Erythroblast (primary cell): ENCODE measurements at places on chromosomes 13 and 19.

- DNase-seq, result no peak
Observed at GRCh38 chr19:58364146-58364545, 1.6 kb upstream of the ZNF497 start.

DNA sequence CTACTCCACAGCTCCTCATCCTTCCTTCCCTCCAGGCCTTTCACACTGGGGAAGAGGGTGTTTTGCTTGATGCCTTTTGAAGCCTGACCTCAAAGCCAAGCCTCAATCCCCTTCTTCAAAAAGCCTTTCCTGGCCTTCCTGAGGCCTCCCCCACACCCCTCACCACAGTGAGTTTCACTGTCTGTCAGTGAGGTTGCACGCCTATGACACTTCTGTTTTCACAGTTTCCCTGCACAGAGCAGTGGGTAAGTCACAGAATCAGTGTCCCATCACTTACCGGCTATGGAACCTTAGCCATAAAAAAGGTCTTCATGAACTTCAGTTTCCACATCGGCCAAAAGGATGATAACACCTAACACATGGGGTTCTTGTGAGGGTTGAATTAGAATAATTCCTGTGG, 371.4 kb downstream of the UQCRFS1 start:
- DNase-seq, result no peak

GRCh38 chr19:24071078-24071477, 15.9 kb upstream of the ZNF254 start:
- DNase-seq, result no peak

DNA sequence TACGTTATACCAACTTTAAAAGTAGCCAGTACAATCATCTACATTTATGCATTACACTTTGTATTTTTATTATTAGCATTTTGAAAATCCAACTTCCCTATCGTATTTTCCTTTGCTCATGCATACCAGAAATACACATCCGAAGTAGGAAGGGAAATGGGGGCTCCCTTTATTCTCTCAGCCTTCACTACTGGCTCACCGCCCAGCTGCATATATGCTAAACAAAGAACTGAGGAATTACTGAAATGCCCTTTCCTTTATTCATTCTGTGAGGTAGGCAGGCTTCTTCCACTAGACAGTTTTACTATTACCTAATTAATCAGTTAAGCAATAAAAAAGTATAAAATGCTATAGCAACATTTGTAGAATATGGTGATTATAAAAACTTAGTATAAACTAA, 291.6 kb downstream of the KLF12 start:
- DNase-seq, result no peak

GRCh38 chr13:100836711-100837110, 162.1 kb upstream of the TMTC4 start:
- no peak for DNase-seq

DNA sequence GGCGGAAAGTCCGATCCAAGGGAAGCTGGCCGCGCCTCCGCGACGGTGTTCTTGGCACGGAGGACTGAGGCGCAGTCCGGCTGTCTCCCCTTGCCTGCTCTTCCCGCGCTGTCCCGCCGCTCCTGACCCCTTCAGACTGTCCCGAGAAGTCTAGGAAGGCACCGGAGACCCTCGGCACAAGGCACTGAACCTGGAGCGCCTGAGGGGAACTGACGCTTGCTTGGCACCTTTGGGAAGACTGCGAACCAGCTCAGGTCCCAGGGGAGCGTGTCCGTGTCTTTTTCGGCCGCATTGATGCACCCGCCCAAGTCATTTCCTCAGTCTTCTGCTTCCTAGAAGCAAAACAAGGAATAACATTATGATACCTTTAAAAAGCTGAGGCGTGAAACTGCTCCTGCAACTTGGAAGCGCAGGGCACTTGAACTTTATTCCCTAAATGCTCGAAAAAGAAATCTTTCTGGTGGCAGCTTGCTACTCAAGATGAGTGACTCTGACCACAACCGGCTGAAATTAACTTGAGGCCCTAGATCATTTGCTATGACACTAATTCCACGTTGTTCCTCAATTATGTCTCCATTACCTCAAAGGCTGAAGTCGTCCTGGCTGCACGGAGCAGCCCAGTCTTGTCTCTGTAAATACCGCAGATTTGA, 735 bp upstream of the FLT1 start:
- no peak for DNase-seq

DNA sequence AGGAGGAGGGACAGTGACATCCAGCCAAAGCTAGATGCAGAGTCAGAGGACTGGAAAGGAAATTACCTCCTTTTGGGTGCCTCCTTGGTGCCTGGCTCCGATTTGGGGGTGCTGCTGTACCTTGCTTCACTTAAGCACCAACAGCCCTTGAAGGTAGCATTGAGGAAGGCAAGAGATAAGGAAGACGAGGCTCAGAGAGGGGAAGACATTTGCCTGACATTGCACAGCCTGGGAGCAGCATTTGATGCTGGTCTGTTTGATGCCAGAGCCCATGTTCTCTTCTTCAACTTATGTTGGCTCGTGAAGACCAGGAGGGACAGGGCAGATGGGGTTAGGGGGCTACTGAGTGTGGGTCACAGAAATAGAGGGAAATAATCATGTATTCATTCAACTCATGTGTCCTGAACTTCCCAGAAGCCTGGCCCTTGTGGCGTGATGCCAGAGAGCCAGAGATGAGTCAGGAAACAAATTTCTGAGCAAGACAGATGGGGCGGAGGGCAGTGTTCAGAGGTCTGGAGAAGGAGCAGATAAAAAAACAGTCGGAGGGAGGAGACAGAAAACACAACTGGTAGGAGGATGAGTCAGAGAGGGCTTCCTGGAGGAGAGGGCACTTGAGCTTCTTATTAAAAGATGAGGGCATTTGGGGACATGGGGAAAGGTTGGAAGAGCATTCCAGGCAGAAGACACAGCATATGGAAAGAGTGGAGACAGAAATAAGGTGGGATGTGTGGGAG, 3.0 kb upstream of the C19orf81 start:
- no peak for DNase-seq

DNA sequence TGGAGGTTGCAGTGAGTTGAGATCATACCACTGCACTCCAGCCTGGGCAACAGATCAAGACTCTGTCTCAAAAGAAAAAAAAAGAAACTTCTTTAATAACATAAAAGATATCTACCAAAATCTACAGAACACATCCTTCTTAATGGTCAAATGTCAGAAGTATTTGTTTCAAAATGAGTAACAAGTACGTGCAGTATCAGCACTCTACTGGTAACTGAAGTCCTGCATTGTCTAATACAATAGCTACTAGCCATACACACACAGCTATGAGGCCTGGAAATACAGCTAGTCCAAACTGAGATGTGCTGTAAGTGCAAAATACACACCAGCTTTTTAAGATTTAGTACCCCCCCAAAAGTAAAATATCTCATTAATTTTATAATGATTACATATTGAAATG, 88.1 kb downstream of the TSC22D1 start:
- no peak for DNase-seq

GRCh38 chr19:741506-742131, 9.3 kb upstream of the MISP start:
- DNase-seq, result peak; percentile 66

GRCh38 chr13:76239031-76239680, 603.0 kb downstream of the LMO7 start:
- DNase-seq, result no peak

DNA sequence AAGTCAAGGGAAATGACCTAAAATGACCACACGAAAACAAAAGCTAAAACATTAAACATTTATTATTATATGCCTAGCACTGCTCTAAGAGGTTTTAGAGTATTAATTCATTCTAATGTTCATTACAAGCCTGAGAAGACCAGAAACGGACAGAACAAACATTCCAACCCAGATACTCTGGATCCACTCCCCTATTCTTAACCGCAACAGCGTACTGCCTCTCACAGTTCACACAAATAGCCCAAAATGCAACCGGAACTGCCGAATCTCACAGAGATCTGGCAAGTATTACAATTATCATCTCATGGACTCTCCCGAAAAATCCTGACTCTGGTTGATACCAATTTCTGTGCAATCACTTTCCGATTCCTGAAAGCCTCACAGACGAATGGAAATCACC, 1.4 kb downstream of the ZNF780B start:
- DNase-seq, result no peak

DNA sequence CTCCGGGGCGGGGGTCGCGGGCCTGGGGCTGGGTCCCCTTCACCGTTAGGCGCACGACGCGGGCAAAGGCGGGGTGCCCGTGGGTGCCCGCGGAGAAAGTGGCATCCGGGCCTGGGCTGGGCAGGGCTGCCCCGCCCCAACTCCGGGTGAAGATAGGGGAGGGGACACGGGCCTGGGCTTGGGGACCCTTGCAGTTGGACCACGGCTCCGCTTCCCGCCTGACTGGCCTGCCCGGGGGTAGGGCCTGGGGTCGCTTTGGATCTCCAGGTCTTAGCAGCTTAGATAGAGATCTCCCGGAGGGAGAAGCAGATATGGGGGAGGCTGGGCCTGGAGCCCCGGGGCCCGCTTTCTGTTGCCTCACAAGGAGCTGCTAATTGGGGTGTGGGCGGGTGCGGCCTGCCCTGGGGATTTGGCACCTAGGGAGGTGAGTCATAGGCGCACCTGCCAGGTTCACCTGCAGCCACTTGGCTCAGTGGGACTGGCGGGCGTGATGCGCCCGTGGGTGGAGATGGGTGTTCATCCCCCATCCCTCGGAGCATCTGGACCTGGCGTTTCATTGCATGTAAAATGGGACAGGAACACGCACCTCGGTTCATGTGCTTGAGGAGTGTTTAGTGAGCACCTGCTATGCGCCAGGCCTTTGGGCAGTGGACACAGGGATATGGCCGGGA, 585 bp downstream of the MAP1S start:
- DNase-seq, result no peak

GRCh38 chr13:111115965-111116521, 933 bp downstream of the ARHGEF7 start:
- no peak for DNase-seq

DNA sequence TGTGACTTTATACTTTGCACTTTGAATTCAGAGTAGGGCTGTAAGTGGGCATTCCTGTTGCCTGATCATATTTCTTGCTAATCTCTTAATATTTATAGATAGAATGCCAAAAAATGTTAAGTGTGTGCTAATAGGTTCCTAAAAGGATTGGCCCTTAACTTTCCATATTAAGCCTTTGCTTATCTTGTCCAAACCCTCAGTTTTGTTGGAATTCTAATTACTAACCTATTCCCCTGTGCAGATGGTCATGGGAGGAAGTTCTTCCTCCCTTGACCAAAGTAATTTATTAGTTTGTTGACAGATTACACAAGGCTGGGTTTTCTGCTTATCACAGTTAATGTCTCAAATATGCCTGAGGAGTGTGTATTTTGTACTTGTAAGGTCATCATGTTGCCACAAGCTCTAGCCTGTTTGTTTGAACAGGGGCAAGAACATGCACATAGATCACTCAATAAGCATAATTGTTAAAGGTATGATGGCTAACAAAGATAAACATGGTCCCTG, 541.1 kb upstream of the SPRY2 start:
- DNase-seq, result no peak

- no peak for DNase-seq
Observed at GRCh38 chr13:38415233-38415632, 65.6 kb downstream of the UFM1 start.

DNA sequence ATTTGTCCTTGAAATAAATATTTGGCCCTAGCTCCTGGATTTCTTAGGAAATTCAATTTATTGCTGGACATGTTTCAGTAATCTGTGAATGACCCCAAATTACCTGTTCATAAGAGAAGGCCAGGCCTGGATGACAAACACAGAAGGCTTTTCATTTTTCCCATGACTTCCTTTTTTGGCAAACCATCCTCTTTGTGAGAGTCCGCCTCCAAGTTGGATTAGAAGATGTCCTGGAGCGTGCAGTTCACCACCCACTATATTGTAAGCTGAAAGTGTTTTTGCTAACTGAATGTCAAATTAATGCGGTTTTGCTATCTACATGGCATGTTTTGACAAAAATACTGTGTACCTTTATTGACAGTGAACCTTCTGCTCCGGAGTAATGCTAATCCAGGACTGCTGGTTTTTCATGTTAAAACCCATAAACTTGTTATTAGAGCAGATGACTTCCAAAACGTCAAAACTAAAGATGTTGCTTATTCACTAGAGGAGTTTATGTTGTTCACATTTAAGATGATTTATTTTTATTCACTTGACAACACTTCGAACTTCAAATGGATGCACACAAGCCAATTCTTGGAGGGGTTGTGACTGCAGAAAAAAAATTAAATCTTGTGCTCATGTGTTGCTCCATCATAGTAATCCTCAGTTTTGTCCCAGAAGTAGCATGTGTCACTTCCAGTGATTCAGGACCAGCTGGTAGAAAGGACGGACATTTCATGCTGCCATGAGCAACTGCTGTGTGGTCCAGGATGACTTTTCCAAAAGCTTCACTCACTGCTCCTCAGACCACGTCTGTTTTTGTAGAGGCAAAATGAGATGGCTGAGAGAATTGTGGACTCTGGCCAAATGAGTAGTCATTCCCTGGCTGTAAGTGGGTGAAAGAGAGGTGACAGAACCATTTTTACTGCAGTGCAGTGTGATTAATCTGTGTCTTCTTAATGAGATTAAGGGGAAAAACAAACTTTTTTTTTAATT, 71.0 kb downstream of the ITGBL1 start:
- peak; percentile 11 for DNase-seq

- DNase-seq, result no peak
Observed at GRCh38 chr13:43959291-43959690, 79.6 kb downstream of the LACC1 start.

DNA sequence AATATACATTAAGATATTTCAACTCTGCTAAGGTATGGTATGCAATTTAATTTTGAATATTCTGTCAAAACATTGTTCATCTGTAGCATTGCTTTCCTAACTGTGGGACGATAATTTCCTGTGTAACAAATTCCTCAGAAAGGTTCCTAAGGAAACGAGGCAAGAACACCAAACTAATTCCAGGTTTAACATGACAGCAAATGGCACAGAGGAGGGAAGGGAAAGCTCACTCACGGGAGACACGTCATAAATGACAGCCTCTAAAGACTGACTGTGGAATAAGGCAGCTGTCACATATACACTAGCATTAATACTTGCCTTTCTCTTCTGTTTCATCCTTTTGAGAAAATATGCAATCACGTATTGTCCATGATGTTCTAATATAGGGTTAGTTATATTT, 380.6 kb downstream of the LIG4 start:
- DNase-seq, result no peak

DNA sequence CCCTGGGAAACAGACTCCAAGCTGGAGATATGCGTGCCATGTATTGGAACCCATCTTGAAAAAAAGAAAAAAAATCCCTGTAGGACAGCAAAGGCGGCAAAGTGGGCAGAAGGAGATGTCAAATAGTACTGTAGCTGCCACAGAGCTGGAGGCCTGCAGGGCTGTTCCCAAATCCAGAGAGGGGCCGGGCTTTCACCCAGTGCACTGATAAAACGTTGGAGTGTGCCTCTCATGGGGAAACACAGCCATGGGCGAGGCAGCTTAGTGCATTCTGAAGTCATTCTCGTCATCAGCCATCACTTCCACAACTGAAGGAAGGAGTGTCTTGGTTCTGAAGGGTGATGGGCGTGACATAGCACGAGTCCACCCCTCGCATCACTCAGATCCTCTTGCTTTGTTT, 4.8 kb downstream of the SGCG start:
- no peak for DNase-seq

DNA sequence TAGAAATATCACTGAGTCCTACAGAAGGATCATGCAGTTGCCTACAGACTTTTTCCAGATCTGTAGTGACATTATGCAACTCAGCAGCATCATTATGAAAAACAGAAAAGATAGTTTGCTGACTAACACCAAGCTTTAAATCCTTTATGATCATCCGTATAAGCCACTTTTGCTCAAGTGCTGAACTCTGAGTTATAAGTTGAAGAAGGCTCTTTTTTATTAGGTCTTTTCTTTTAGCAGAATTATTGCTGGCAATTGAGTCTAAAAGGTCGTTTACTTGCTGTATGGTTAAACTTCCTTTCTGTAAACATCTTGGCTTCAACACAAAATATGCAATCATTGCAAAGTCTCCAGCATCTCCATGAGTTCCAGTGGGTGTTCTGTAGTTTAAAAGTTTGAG, 4.8 kb downstream of the LIG4 start:
- no peak for DNase-seq
